Ureter (tissue), 1 donor: ENCODE measurements at places on chromosomes 3 and 15.

GRCh38 chr3:8420612-8421011, 81.0 kb upstream of the LMCD1 start:
- DNase-seq, result no peak

DNA sequence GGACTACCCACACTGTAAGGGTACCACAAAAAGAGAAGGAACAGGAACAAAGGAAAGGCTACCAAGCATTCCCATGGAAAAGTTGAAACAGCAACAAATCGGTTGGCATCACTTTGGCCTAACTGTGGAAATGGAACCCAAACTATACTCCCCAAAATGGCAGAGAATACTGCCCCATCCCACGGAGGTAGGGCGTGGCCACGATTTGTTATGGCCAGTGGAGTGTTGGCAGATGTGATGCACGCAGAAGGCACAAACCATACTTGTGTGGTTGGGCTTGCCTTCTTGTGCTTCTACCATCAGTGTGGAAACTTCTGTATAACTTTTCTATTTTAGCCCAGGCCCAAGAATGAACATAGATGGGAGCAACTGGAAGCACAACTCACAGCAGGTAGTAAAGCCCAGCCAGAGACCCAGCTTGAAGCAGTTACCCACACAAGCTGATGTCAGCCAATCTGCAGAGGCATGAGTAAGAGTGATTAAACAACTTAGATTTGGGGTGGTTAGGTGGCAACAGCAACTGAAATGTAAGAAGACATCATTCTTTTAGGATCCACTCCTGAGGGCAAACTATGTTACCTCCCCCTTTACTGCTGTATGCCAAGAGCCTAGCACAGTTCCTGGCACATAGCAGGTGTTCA, 64.1 kb downstream of the BTD start:
- DNase-seq, result no peak

DNA sequence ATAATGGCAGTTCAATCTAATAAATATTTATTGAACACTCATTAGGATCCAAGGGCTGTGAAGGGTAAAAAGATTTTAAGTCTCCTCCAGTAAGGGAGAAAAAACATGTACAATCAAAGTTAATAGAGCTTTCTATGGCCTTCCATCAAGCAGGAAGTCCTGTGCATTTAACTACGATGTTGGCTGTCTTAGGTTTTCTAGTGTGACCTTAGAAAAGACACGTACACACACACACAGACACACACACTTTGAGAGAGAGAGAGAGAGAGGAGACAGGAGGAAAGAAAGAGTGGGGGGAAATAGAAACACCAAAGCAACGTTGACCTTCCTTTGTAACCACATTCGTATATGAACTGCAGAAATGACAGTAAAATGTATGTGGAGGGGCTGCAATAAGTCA, 126.1 kb upstream of the TMC3 start:
- no peak for DNase-seq

- no peak for DNase-seq
Measured at GRCh38 chr15:69818529-69818928, 279.2 kb downstream of the TLE3 start.
